PC-3 (cell line): ENCODE measurements at places on chromosomes 1 and 21. TPM values are rescaled to one million over a fixed set of nuclear protein-coding genes. Genes with fewer than 3 reads are reported as not detected.
A peak's percentile ranks its signal among the peaks of the same experiment; 100 is the strongest.

Gene WDR64
- not detected in 2 replicates for total RNA-seq

DNA sequence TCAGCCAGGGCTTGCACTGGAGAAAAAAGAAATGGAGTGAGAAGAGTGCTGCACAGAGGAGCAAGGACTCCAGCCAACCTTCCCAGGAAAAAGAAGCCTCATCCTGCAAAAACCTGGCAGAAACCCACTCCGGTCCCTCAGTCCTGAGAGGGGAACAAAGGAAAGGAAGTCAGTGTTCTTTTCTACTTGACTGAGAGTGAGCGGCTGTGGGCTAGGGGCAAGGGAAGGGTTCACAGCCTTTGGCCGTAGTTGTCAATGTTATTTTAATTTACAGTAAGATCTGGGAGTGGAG is 8.9 kb upstream of the GOLT1A start:
- DNase-seq = no peak

GRCh38 chr1:50292276-50292675 is 131.0 kb downstream of the DMRTA2 start:
- DNase-seq = no peak

GRCh38 chr1:92843046-92843423 is 11.2 kb downstream of the RPL5 start:
- DNase-seq = no peak

DNA sequence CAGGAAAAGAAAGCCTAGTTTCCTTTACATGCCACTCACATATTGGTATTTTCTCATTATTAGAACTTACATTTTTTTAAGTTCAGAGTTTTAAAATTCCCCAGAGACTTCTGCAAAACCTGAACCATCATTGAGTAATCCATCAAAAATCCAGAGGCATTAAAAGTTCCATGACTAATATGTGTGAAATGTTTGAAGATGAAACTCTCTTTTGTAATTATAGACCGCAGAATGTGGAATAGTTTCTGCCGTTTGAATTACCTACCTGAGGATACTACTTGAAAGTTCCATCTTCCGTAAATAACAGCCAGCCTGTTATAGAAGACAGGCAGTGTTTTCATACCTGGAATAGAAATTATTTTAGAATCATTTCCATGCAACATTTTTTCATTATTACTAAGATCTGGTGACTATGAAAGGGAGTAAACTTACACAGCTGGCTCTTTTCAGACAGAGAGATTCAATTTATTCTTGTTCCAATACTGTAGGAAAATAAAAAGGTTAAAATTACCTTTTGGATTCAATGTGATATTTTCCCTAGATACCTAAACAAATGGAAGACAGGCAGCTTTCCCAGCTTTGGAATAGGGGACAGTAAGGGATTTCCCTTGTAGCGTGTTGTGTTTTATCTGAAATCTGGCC is 131.4 kb downstream of the ST6GALNAC5 start:
- peak; percentile 96 for DNase-seq

GRCh38 chr1:111570781-111571181 is 48.8 kb upstream of the RAP1A start:
- peak; percentile 31 for DNase-seq

GRCh38 chr1:61170328-61171238 is 88.2 kb downstream of the NFIA start:
- DNase-seq = peak; percentile 39

GRCh38 chr1:205791568-205792180 is 16.4 kb upstream of the RAB29 start:
- DNase-seq = peak; percentile 77

Gene DIP2A
- 23.7 and 33.6 TPM in 2 replicates for total RNA-seq

- DNase-seq = no peak
Measured at GRCh38 chr1:99497690-99498089, 148.2 kb upstream of the PALMD start.

GRCh38 chr1:116825207-116825719 is 71.0 kb downstream of the CD2 start:
- DNase-seq = no peak

Gene TSTD1
- total RNA-seq = 10.2 and 16.5 TPM in 2 replicates

- DNase-seq = peak; percentile 45
Measured at GRCh38 chr1:68175621-68176398, 56.5 kb downstream of the WLS start.
